ENCODE measurements at places on chromosomes 11 and 22. TPM values are rescaled to one million over a fixed set of nuclear protein-coding genes. Genes with fewer than 3 reads are reported as not detected.

The HBB gene
- total RNA-seq = not detected

The UBXN1 gene
- 462 TPM for total RNA-seq

The GRAP2 gene
- total RNA-seq = not detected

The FXYD6 gene
- total RNA-seq = not detected

The MRGPRX4 gene
- total RNA-seq = not detected

The GLYAT gene
- not detected for total RNA-seq
